ENCODE measurements at places on chromosomes 12 and 14. TPM values are rescaled to one million over a fixed set of nuclear protein-coding genes. Genes with fewer than 3 reads are reported as not detected.

COX8C gene
- total RNA-seq: not detected

GZMB gene
- total RNA-seq: not detected

STXBP6 gene
- total RNA-seq: not detected

MEG3 gene
- 87.2 TPM for total RNA-seq

B4GALNT3 gene
- not detected for total RNA-seq

CFAP251 gene
- 0.97 TPM for total RNA-seq

LRP1 gene
- 5.9 TPM for total RNA-seq

TAC3 gene
- not detected for total RNA-seq

WNT5B gene
- 0.46 TPM for total RNA-seq

GSG1 gene
- total RNA-seq: not detected

CABP1 gene
- total RNA-seq: not detected

TPH2 gene
- not detected for total RNA-seq

APOF gene
- total RNA-seq: not detected

PTPRQ gene
- total RNA-seq: not detected

LRP10 gene
- 40.0 TPM for total RNA-seq

SLC8A3 gene
- 0.15 TPM for total RNA-seq
